ENCODE measurements at places on chromosomes 3 and 15. TPM values are rescaled to one million over a fixed set of nuclear protein-coding genes. Genes with fewer than 3 reads are reported as not detected.

The BLM gene
- 13.8 TPM for total RNA-seq

The ANKDD1A gene
- 5.0 TPM for total RNA-seq

- DNase-seq = no peak
Observed at GRCh38 chr15:40354408-40355171, 3.4 kb upstream of the DISP2 start.

The GOLGA8T gene
- 1.4 TPM for total RNA-seq

The RNU6-1 gene
- not detected for total RNA-seq

The LRIG1 gene
- 115 TPM for total RNA-seq

DNA sequence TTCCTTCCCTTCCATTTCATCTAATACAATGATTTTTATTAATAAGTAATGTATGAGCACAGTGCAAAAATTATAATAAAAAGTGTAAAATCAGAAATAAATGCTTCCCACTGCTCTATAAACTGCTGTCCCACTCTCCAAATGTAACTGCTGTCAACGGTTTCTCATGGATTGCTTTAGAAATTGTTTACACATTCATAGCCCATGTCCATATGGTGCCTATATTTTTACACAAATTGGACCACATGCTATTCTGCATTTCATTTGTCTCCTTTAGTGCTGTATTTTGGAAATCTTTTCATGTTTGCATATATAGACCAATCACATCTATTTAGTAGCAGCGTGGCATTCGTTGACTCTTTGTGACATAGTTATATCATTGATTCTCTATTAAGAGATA is 164.7 kb upstream of the SLCO3A1 start:
- no peak for DNase-seq

DNA sequence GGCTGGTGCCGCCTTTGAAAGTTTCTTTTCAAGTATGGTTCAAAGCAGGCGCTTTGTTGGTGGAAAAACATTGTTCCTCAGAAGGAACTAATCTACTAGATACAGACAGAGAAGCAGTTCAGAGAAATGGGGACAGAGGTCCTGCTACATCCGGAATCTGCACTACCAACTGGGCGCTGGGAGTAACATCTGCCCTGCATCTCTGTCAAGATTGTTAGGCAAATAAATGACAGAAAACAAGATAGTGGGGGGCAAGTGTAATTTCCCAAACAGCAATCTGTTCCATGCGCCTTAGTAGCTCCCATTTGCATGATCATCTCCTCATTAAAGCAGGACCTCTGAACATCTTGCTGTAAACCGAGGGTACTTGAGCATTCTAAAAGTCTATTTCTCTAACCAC is 17.4 kb downstream of the TLE3 start:
- no peak for DNase-seq

The TRPC1 gene
- 12.2 TPM for total RNA-seq

DNA sequence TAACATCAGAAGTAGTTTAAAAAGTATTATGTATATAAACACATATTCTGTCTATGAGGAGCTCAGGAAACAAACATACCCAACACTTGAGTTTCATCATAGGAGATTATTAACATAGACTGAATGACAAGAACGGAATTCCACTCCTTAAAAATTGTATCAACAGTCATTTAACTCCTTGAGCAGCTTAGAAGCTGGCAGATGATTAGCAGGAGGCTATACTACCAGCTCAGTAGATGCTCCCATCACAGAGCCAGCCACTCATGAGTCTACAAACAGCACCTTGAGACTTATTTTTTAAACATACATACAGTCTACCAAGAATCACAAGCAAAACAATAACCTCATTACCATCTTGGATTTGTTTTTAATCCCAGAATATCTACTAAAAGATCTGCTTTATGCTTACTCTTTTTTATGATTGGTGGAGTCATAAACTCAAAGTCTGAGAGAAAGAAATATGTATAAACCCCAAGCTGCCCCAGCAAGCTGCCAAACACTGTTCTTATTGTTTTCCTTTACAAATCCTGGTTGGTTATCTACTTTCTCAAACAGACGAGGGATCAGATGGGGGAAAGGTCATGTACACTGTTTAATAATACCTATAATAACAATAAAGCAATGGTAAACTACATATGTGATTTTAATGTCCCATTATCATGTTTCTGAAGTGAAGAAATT is 59.5 kb downstream of the CBLB start:
- no peak for DNase-seq

The APOD gene
- 85.0 TPM for total RNA-seq

All from left cardiac atrium (tissue), 4 donors.